ENCODE measurements at places on chromosomes 12 and 14.
A peak's percentile ranks its signal among the peaks of the same experiment; 100 is the strongest.

DNA sequence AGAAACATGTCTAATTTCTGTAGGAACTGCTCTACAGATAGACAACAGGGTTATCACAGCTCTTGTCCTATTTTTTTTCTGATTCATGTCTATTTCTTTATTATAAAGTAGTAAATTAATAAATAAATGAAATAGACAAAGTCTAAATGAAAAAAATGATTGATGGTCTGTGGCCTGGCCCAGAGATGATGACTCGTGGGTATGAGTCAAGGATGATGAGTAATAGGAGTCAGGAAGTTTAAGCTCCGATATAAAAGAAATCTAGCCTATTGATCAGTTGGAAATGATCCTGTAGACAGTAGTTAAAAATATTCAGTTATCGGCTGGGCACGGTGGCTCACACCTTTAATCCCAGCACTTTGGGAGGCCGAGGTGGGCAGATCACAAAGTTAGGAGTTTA is 90.6 kb upstream of the RTL1 start:
- no peak for DNase-seq

- DNase-seq, result no peak
These were observed 99.2 kb downstream of the KSR2 start for GRCh38 chr12:117869551-117869950.

- DNase-seq, result peak; percentile 97
These were observed 15.2 kb upstream of the PLEKHG6 start for GRCh38 chr12:6295094-6295811.

GRCh38 chr12:70543444-70543843 is 93.8 kb downstream of the PTPRB start:
- DNase-seq, result peak; percentile 46

GRCh38 chr12:20189767-20190166 is 178.6 kb upstream of the PDE3A start:
- DNase-seq, result no peak

- no peak for DNase-seq
These were observed 28.9 kb upstream of the TMX1 start for GRCh38 chr14:51211149-51211548.

GRCh38 chr12:101714877-101715444 is 17.5 kb downstream of the CHPT1 start:
- no peak for DNase-seq

DNA sequence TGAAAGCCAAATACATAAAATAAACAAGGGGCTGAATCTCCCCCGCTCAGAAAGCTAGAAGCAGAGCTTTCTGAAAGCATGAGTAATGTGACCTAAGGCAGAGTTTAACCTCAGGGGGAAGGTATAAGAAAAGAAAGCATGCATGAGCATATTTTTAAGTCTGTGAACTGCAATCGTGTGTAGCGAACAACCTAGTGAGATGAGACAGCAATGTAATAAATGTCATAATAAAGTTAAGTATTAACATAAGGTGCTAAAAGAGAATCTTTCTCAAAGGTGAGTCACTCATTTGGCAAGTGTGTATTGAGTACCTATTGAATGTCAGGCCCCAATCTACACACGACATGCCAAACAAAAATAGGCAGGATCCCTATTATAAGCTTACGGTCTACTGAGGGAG is 14.2 kb upstream of the WDR20 start:
- peak; percentile 34 for DNase-seq

DNA sequence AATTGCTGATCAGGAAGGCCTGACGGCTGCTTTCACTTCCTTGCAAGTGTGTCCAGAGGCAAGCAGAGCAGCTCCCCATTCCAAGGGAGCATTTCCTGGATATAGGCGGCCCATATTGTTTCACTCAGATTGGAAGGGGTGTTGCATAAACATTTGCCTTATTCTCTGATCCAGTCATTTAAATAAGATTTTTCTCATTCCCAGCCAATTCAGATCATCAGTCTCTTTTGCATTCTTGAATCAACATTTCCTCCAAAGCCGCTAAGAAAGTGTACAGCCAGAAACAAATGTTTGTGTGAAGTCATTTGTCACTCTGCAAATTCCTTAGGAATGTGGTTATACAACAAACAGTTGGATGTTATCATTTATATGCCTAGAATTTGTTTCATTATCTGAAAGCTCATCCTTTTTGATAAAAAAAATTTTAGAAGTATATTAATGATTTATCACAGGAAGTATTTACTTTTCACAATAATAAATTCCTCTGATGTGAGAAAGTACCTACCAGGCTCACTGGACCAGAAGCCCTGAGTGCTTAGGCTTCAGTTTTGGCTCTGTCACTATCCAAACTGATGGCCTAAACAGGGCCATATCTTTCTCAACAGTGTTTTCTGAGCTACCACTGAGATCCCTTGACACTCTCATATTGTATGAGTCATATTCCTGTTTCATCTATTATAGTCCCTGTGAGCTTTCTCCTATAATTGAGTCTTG is 379.6 kb downstream of the CCDC91 start:
- DNase-seq, result no peak

Data from mesendoderm (in vitro differentiated cells).